SK-MEL-5 (cell line): ENCODE measurements at places on chromosomes 2 and 18.

DNA sequence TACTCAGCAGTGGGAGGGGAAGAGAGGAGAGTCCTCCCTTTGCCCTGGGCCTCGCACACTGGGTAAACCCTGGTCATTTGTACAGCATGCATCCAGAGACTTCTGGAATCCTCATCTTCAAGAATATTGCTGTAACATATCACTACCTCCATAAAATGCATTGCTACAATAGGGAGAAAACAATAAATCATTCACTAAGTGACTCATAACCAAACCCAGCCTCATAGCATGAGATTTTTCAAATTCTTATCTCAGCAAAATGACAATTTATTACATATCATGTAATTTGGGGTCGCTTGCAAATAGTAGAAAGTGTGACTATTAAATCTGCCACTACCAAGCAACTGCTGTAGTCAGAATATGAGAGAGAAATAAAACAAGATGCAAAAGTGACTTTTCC is 189.4 kb downstream of the ALK start:
- no peak for DNase-seq

DNA sequence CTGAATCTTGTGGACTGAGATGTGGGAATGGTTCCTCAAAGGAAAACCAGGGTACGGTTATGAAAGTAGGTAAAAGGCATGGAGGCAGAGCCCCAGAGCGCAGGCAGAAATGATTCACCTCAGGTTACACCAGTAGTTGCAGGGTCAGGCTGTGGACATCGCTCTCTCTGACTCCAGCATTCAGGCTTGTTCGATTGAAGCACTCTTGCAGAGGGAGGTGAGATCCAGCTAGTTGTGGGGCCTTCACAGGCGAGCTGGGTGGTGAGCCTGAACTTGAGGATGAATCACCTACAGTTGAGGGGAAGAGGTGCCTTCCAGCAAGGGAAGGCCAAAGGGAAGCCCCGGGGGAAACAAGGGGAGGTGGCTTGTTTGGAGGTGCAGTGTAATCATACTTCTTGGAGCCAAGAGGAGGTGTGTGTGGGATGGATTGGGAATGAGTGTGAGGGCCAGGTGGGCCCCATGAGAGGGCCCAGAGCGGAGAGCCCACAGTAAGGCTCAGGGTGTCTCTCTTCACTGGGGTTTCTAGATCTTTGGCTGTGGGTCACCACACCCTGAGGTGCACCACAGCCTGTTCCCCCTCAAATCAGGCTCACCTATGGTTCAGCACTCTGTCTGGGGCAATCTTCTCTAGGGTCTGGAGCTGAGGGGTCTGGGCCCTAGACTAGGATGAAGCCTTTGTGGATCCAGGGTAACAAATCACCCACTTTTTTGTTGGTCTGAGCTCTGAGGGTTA is 48.5 kb upstream of the MCFD2 start:
- DNase-seq, result no peak

DNA sequence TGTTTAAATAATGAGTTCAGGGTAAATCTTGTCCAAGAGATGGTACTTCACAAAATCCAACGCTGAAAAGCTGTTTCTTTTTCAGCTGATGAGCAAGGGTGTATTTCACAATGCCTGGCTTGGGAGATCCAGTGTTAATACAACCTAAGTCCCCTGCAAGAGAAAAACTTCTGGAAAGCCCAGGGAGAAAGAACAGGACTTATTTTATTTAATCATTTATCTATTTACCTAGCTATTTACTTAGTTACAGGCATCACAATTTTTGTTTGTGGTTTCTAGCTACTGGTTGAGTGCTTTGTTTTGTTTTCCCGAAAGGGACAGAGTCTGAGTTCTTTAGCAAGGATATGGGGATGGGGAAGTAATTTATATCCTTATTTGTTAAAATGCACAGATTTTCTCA is 598.2 kb upstream of the SYT4 start:
- no peak for DNase-seq

DNA sequence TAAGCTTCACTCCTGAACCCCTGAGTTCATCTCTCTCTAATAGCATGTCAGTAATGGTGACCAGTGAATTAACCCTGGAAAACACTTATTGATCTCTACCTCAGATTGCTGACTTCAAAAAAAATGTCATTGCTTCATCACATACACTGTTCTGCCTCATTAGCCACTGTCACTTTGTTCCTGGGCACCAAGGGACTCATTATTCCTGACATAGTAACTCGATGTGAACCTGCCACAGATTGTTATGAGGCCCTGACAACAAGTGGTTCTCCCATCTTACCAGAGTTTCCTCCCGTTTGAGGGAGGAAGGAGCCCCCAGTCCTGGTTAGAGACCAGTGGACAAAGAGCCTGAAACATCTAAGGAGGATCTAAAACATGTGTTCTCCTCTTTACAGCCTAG is 403.3 kb upstream of the SMIM21 start:
- no peak for DNase-seq
